ENCODE measurements at places on chromosomes 7 and 10.

DNA sequence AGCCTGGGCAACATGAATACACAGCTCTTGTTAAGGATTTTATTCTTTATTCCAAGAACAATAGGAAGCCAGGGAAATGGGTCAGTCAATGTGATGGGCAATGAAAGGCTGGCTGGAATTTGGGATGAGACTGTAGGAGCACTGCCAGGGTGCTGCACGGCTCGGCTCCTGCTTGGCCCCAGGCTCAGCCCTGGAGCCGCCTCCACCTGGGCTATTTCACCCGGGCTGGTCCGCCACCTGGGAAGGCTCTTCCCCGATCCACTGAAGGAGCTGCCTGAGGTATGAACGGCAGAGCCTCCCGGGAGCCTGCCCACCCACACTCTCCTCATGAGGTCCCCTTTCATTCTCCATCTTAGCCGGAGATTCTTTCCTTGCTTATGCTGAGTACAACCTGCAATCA is 80.4 kb upstream of the KMT2C start:
- DNase-seq = no peak

DNA sequence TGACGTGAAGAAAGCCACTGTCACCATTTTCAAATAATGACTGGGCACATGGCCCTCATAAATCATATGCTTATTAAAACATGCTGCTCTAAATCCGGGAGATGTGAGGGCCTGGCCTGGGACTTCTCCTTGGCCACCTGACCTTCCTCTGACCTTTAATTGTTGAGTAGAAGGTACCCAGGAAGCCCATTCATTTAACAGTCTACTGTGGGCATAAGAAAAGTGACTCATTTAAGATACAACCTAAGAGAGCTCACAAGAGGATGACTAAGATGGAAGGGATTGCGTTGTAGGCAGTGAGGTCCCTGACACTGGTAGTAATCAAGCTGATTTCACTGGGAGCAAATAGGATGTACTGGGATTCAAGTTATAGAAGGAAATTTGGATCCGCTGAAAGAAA is 203.4 kb upstream of the GPR26 start:
- no peak for DNase-seq

- no peak for DNase-seq
Observed at GRCh38 chr10:82880776-82881290, 1005.8 kb downstream of the NRG3 start.

DNA sequence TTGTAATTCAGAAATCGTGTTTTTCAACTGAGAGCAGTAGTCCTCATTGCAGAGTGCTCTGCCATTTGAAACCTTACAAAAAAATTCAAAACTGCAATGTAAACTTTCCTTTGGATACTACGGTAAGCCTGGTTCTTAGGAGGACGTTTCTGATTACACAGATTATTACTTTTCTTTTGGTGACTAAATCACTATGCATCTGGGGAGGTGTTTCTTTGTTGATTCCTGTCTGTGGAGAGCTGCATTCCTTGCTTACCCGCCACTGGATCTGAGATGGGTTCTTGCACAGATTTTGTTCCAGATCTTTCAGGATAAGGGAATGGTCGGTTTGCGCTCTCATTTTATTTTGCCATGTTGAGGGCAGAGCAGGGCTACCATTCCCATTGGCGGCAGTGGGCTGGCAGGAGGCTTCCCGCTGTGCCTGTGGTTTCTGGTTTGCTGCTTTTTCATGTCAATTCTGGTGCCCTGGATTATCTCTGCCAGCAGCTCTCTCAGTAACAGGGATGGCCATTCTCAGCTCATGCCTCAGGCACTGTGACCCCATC is 485.1 kb downstream of the GLRX3 start:
- no peak for DNase-seq
